Right renal cortex interstitium (tissue), 3 donors: ENCODE measurements at places on chromosomes 5 and 9.

- no peak for DNase-seq
Measured at GRCh38 chr5:73709536-73710129, 83.6 kb downstream of the ARHGEF28 start.

GRCh38 chr9:124808246-124808956 is 31.5 kb downstream of the OLFML2A start:
- no peak for DNase-seq

- DNase-seq, result no peak
Measured at GRCh38 chr5:173477345-173478040, 139.0 kb downstream of the BOD1 start.

GRCh38 chr5:167451076-167451475 is 840.4 kb upstream of the WWC1 start:
- DNase-seq, result no peak

GRCh38 chr5:39801306-39801705 is 376.5 kb upstream of the DAB2 start:
- DNase-seq, result no peak

GRCh38 chr5:19266791-19267190 is 721.2 kb downstream of the CDH18 start:
- no peak for DNase-seq

DNA sequence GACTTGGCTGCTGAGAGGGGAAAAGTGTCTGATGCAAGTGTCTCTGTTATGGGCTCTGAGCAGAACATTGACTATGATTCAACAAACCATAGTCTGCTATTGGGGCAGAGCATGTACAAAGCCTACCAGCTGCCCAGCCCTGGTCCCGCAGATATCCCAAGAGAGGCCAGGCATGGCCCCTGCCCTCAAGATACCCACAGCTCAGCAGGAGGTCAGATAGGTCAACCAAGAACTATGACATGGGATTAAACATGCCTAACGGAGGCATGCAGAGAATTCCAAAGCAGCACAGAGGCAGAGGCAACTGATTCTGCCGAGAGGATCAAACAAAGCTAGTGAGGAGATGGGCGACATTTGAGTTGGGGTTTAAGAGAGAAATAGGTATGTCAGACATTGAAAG is 39.9 kb upstream of the CPLX2 start:
- DNase-seq, result no peak

DNA sequence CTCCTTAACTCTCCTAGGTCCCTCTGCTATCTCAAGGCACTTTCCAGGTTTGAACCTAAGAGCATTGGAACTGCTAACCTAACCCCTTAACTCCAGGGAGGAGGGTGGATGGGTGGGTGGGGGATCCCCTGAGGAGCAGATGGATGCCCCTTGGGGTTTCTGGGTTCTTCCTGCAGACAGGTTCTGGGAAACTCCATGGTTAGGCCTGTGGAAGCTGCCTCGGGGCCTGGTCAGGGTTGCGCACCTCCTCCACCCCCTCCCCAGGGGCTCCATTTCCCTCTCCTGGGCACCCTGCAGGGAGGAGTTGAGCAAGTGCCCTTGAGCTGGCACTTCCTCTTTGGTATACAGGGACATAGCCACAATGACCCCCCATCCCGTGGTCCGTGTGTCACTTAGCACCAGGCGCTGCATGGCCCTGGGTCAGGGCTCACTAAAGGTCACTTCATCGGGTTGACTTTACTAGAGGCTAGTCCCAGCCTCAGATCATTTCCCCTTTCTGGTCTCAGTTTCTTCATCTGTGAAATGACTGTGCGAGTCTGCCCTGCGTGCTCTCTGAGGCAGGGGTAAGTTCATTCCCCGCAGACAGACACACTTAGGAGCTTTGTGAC is 16.0 kb downstream of the CXXC5 start:
- no peak for DNase-seq

DNA sequence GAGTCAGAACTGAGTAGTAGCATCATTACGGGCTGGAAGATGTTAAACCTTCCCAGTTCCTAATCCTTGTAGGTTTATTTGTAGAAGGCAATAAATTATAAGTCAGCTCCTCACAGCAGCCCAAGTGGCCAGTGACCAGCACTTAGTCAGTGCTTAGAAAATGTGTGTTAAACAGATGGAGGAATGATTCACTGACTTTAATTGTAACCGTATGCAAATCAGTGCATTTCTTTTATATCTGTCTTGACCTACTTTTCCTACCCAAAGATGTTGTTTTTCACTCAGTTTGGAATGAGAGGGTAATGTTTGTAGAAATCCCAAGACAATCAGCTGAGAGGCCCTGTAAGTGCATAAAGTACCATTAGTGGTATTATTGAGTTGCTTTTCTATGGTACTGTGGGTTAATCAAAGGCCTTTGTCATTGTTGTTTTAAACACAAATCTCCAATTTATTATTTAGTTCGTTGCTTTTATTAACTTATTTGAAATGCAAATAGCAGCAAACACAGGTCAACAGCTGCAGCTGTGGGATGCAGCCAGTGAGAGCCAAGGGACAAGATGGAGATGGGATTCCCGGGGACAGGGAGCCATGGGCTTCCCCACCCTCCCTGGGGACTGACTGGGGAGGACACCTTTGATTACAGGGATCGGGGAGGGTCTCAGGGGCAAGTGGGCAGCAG is 49.8 kb downstream of the MAP1B start:
- no peak for DNase-seq

DNA sequence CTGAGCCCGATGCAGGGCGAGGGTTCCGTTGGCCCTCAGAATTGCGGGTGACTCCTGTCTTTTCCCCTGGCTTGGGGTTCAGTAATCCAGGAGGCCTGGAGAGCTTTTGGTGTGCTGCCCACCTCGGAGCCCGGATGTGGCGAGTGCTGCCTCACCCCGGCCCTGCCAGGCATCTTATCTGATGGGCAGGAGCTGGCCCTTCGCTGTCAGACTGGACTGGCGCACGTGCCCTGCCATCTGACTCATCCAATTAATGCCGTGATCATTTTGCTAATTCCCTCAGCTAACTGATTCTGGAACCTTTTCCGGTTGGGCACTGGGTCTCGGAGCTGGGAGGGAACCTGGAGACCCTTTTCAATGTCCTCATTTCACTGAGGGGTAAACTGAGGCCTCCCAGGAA is 34.6 kb downstream of the RXRA start:
- no peak for DNase-seq

- DNase-seq, result no peak
Measured at GRCh38 chr5:13378091-13378490, 566.4 kb downstream of the DNAH5 start.

DNA sequence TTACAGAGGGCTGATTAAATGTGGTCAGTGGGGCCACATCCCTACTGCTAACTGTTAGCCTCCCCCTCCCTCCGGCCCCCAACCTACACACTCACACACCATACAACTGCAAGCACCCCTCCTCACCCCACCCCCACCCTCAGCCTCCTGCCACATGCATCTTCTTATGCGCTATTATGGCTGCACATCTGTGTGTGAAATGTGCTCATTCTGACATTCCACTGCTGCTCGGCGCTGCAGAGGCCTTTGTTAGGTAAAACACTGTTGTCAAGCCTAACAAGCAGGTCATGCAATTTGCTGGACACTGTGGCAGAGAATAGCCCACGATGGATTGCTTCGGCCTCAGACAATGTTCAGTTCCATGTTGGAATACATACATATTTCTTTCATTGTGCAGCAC is 173.6 kb downstream of the NR2F1-AS1 start:
- no peak for DNase-seq

- DNase-seq, result no peak
Measured at GRCh38 chr5:175897285-175897684, 25.9 kb downstream of the CPLX2 start.

- DNase-seq, result no peak
Measured at GRCh38 chr5:94407023-94407422, 211.4 kb downstream of the KIAA0825 start.

DNA sequence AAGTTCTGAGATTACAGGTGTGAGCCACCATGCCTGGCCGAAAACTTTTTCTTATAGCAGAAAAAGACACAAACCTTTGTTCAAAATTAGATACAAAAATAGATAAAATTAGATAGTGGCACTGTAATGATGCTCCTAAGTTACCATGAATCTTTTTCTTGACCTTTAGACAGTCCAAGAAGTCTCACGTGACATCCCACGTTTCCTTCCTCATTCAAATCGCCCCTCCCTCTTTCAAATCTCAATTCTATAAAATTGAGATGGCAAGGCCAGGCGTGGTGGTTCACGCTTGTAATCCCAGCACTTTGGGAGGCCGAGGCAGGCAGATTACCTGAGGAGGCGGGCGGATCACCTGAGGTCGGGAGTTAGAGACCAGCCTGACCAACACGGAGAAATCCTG is 7.7 kb upstream of the ZCCHC10 start:
- no peak for DNase-seq

DNA sequence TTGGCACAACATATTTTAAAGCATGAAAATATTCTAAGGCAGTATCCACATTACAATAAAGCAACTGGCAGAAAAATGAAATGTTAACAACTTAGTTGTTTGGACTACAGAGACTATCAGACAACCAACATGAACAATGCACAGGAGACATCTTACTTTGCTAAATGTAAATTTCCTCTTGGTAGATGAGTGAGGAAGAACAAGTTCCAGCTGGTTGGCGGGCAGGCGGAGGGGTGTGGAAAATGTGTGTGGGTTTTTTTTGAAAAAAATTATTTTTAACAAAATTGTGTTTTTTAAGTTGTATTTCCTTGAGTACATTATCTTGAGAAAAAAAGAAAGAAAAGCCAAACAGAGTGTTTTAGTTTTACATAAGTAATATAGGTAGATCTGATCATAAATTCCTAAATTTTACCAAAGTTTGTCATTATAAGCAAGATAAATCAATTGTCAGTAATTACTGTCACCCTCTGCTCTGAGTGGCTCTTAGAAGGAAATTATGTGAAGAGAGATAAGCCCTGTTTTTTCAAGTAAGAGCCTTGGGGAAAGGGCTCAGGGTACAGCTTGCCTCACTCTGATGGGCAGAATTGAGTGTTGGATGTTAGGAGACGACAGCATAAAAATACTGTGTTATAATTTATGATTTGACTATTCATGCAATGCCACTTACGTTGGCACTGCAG is 42.5 kb downstream of the TMEM167A start:
- no peak for DNase-seq

GRCh38 chr5:132138260-132138659 is 64.7 kb downstream of the CSF2 start:
- DNase-seq, result no peak

- no peak for DNase-seq
Measured at GRCh38 chr5:151298063-151298855, 5.3 kb downstream of the SLC36A3 start.

GRCh38 chr5:5795074-5795771 is 372.7 kb downstream of the ICE1 start:
- no peak for DNase-seq

GRCh38 chr5:137101544-137101943 is 397.6 kb downstream of the SPOCK1 start:
- no peak for DNase-seq

- no peak for DNase-seq
Measured at GRCh38 chr9:28064241-28064815, 491.0 kb upstream of the C9orf72 start.

DNA sequence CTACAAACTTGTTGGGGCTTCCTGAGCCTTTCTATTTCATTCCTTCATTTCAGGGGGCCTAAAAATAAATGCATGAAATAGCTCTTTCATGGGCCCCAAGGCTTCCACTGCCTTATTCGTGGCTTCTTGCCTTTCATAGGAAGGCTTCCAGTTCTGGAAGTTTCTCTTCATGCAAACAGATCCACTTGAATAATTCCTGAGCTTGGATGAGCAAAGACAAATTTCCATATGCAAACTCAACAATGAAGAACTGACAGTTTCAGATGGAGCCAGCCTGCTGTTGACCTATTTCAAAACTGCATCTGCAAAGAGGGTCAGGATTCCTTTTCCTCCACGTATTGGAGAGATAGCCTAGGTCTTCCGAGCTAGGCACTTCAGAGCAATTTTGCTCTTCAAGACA is 142.1 kb downstream of the MLLT3 start:
- DNase-seq, result no peak

DNA sequence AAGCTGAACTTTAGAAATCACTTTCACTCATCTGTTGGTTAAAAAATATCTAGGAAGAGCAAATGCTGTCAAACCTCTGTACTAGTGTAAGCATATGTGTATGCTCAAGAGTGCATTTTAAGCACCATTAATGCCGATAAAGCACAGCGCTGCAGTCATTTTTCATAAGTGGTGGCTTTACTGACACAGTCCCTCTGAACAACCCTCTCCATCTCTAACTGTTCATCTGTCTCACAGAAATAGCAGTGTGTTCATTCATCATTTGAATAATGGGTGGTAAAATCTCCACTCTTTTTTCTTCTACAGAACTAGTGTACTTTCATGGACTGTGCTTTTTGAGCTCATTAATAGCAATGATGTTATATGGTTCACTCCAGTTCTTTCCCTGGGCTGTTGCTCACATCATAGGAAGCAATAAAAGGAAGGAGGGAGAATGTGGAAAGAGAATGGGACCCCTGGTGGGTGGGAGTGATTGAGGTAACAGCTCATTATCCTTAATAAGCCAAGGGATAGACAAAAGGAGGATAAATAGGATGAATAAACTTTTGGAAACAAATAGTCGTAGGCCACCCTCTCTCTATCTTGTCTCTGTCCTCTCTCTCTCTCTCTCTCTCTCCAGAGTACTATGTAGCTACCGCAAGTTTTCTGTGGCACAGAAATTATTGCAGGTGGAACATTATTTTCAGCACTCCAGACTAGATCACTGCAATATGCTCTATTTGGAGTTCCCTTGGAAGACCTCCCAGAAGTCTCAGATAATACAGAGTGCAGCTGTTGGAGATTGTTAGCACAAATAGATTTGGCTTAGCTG is 117.9 kb upstream of the PRDM9 start:
- DNase-seq, result peak; percentile 8

- no peak for DNase-seq
Measured at GRCh38 chr5:81860778-81861177, 109.9 kb upstream of the SSBP2 start.

DNA sequence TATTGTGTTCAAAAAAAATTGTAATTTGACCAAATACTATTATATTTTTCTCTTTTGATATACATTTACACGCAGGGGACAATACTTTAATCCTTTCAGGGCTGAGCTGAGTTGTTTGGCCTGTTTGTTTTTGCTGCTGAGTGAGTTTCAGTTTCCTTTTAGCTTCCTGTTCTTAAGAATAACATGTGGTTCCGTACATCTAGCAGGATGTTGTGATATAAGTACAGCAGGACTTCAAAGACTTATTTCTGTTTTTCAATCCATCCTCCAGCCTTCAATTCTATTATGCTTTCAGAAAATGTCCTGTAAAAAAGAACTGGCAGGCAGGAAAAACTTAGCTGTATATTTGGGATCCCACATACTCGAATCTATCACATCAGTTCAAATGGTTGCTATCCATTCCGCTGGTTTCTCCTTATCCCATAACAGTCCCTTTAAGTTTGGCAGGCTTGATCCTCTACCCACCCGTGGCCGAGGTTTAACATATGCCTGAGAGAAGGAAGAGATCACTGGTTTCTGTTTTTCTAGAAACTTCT is 1037.3 kb upstream of the ACO1 start:
- no peak for DNase-seq

DNA sequence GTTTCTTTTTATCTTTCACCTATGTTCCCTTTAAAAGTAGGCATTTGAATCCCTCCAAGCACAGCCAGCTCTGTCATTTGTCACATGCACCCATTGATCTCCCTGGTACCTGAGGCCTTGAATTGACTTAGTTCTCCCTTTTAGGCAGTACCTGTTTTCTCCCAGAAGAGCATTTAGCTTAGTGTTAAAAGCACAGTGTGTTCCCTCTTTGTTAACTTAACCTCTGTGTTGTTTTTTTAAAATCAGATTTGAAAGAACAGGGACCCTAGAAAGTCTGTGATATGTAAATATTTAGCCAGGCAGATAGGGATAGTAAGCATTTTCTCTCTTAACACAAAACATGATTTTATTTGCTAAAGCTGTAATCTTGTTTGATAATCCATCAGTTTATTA is 113.8 kb upstream of the SPATA31D4 start:
- DNase-seq, result no peak

- no peak for DNase-seq
Measured at GRCh38 chr9:137244486-137245449, 3.7 kb downstream of the TUBB4B start.
